T-cell (primary cell): ENCODE measurements at places on chromosomes 4 and X.

DNA sequence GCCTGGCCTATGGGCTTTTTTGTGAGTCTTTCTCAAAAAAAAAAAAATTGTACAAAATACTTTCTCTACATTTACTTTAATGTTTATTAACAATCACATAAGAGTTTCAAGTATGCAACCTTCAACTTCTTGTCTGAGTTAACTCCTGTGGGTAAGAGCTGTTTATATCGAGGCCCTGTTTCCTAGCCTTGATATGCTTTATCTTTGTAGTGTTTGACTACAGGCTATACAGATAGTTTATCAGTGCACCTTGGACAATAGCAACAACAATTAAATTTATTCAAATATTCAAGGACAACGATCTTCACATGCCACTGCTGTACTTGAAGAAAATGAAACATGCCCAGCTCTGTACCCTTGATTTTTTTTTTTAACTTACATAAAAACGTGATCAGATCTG lies 178.4 kb downstream of the ARHGAP10 start:
- DNase-seq, result no peak

- DNase-seq, result no peak
Measured at GRCh38 chr4:76984127-76984526, 34.6 kb downstream of the SEPTIN11 start.

- no peak for DNase-seq
Measured at GRCh38 chr4:151854731-151855130, 93.9 kb upstream of the GATB start.

- DNase-seq, result no peak
Measured at GRCh38 chr4:10094841-10095240, 21.8 kb downstream of the WDR1 start.

- DNase-seq, result no peak
Measured at GRCh38 chr4:86291180-86291579, 68.7 kb downstream of the MAPK10 start.

DNA sequence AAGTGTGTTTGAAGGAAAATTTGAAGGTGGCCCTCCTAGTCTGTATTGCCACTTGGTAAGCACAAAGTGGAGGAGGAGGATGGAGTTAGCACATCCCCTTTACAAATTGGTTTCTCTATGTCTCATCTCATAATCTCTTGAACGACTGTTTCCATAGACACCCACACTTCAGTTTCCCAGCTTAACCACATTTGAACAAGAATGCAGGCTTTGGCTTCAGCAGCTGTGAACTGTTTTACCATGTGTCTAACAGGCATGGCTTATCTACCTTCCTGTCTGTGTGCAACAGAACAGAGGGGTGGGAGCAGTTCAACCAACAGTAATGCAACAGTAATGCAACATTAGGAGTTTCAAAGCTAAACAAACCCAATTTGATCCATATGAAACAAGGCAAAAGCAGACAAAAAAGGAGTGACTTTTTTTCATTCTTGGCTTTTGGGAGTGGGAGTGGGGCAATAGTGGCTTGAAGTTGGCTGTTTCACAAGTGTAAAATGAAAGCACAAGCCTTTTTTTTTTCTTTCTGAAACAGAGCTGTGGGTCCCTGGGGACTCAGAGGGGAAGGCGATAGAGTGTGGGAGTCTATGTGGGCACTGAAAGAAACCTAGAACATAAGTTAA lies 108.0 kb downstream of the ITM2A start:
- DNase-seq, result peak; percentile 28

DNA sequence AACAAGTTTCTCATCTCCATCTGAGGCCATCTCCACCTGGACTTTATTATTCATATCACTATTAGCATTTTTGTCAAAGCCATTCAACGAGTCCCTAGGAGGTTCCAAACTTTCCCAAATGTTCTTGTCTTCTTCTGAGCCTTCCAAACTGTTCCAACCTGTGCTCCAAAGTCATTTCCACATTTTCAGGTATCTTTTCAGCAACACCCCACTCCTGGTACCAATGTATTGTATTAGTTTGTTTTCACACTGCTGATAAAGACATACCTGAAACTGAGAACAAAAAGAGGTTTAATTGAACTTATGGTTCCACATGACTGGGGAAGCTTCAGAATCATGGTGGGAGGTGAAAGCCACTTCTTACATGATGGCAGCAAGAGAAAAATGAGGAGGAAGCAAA lies 385.4 kb upstream of the GATB start:
- DNase-seq, result no peak

- no peak for DNase-seq
Measured at GRCh38 chr4:122823476-122823875, 3.2 kb upstream of the FGF2 start.

DNA sequence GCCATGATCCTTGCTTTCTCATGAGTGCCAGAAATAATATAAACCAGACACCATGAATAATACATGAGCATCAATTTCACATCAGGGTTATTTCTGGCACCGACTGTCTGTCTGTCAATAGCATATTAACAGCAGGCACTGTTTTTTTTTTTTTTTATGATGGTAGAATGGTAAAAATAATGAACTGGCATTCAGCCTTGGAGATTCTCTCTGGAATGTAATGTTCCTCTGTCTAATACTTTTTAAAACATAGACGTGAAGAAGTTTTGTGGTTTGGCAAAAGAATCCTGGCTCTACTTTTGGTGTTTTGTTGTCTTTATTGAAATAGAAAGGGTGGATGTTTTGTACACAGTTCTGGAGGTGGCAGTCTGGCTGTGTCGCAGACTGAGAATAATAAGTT lies 874.6 kb upstream of the PRKX start:
- DNase-seq, result no peak

DNA sequence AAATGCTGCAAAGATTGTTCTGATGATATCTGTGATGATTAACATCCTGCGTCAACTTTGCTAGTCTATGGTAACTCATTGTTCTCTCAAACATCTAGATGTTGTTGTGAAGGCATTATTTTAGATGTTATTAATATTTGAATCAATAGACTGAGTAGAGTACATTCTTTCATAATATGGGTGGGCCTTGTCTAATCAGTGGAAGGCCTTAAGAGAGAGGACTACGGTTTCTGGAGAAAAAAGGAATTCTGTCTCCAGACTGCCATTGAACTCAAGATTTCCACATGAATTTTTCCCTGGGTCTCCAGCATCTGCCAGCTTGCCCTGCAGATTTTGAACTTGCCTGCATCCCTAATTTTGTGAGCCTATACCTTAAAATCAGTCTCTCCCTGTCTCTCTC lies 2381.1 kb upstream of the AGA start:
- no peak for DNase-seq

GRCh38 chr4:68216501-68216900 lies 29.0 kb downstream of the TMPRSS11B start:
- no peak for DNase-seq

GRCh38 chr4:52856801-52857200 lies 5.3 kb upstream of the RASL11B start:
- DNase-seq, result no peak

GRCh38 chrX:41889317-41890025 lies 33.9 kb downstream of the CASK start:
- DNase-seq, result no peak

- DNase-seq, result peak; percentile 74
Measured at GRCh38 chrX:1391370-1391706, 575 bp downstream of the SLC25A6 start.

- DNase-seq, result no peak
Measured at GRCh38 chrX:16603822-16604221, 46.1 kb upstream of the S100G start.

DNA sequence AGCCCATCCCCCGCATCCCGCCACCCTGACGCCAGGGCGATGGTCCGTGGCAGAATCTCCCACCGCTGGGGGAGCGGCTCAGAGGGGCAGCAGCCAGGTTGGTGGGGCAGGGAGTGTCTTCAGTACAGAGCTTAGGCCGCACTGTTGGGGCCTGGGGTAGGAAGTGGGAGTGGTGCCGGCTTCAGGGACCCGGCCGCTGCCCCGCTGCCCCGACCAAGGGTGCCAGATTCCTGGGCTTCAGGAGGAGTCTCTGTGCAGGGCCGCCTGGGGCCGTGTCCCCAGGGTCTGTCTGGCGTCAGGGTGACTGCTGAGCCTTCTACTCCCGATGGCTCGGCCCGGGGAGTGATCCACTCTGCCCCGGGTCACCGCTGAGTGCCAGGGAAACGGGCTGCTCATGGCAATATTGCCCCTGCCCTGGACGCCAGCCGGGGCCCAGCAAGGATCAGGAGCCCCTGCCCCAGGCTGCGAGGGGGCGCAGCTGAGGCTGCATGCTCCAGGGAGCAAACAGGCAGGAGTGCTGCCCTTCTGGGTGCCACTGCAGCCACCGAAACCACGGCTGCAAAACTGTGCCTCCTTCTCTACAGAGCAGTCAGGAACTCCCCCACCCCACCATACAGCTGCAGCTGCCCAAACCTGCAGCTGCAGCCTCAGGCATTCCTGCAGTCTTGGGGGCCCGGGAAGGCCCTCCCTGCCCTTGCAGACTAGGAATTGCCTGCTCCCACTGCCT lies 1206.1 kb downstream of the ARAP2 start:
- DNase-seq, result no peak

DNA sequence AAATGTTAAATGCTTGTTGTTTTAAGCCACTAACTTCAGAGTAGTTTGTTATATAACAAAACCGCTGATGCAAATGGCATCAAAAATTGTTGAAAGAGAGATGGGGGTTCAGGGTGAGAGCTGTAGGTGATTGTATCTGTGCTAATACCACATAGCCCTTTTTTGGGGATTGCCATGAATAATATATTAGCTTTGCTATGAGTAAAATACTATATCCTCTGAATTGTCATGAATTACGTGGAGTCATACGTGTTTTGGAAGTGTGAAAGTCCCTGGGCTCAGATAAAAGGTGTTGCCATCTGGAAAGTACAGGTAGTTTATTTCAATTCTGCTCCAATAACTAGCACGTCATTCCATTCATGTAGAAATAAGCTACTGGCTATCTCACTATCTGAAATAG lies 30.6 kb downstream of the DYNLT3 start:
- DNase-seq, result no peak

DNA sequence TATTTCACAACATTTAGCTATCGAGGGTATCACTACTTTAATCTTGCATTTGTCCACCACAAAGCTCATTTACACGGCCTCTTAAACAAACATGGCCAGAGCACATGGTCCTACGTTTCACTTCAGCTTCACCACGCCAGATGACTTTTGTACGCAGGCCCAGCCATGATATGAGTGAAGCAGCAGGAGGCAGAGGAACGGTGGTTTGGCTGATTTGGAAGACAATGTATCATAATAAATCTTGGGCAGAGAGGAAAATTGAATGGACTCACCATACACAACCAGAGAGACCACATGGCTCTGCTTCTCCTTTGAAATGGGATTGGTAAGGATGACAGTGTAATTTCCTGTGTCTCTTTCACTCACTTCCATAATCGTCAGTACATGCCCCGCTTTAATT lies 15.3 kb downstream of the KDR start:
- DNase-seq, result no peak

DNA sequence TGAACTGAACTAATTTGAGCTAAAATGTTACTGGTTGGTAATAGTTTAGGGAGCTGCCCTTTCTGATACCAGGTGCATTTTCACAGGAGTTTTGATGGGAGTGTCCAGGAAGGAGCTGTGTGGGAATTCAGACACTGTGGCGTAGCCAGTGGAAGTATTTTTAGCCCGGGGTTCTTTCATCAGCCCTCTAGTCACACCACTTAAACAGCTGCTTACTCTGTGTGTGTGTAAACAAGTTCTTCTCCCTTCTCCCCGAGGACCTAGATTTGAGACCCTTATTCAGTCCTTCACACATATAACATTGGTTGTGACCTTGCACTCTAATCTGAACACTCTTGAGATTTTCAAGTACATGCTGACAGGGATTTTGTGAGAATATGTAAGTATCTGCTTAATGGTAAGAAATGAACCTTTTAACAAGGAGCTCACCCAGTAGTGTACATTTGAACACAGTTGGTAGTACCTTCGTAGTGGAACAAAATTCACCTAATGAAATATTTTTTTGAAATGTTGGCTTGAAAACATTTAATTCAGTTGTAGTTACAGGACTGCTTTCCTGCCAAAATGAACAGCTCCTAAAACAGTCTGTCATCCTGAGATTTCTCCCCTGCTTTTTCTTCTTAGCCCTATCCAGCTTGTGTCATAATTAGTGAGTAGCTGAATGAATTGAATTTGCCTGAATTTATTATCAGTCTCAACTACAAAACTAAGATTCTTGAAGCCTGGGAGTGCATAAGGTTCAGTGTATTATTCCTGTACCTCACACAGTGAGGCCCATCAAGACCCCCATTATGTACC lies 61.8 kb downstream of the BMPR1B start:
- DNase-seq, result no peak

DNA sequence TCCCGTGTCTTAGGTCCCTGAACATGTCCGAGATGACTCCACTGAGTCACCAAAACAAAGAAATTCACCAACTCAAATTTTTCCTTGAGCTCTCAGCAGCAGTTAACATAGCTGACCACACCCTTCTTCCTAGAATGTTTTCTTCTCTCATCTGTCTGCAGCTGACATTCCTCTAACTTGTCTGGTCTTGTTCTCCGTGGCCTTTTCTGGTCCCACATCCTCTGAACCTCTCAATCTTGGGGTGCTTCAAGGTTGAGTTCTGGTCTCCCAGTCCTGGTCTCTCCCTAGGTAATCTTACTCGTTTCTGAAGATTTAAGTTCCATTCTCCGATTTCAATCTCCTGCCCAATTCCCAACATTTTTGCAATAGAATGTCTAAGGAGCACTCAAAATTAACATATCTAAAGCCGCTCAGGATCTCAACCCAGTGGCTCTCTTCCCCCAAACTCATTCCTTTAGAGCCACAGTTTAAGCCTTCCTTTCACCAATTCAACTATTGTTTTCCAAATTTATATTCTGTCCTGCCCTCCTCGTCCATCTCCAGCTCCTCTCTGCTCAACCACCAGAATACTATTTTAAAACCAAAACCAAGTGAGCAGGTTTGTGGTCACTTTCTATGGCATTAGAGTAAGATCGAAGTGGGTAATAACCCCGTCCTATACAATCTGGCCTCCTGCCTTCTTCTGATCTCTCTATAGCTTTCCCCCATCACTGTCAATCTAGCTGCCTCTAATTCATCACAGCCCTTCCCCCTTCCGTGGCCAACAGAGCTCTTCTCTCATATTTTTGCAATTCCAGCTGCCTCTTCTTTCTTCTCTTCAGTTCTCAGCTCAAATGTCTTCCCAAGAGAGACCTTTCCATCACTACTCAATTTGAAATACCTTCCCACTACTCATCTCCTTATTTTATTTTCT lies 1.2 kb downstream of the TRIML2 start:
- no peak for DNase-seq
